ENCODE measurements at places on chromosomes 5 and 9. TPM values are rescaled to one million over a fixed set of nuclear protein-coding genes. Genes with fewer than 3 reads are reported as not detected.

The TMEM267 gene
- 4.3 TPM for total RNA-seq

The C9orf50 gene
- not detected for total RNA-seq

The SPATA6L gene
- total RNA-seq: not detected

The CCIN gene
- 1.3 TPM for total RNA-seq

- DNase-seq: no peak
These were observed 114.2 kb downstream of the EBF1 start for GRCh38 chr5:158985492-158985891.

DNA sequence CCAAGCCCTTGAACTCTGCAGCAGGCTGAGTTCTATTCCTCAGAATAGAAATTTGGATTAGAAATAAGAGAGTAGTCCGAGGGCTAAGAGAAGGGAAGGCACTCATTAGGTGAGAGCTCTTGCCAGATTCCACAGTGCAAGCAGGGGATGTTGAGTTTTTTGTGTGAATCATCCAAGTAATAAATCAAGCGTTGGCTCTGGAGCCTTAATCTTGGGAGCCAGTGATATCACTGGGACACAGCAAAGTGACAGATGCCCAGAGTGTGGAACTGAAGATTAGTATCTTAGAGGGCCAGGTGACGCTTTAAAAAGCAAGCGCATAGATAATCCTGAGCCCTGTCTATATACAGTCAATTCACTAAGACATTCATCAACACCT, 60.3 kb downstream of the FOXD1 start:
- DNase-seq: no peak

GRCh38 chr9:16680541-16680940, 189.9 kb downstream of the BNC2 start:
- no peak for DNase-seq

GRCh38 chr5:151612689-151613427, 21.7 kb upstream of the FAT2 start:
- peak; percentile 46 for DNase-seq

Measured in hematopoietic multipotent progenitor cell (in vitro differentiated cells).